ENCODE measurements at places on chromosomes 3 and 15.

DNA sequence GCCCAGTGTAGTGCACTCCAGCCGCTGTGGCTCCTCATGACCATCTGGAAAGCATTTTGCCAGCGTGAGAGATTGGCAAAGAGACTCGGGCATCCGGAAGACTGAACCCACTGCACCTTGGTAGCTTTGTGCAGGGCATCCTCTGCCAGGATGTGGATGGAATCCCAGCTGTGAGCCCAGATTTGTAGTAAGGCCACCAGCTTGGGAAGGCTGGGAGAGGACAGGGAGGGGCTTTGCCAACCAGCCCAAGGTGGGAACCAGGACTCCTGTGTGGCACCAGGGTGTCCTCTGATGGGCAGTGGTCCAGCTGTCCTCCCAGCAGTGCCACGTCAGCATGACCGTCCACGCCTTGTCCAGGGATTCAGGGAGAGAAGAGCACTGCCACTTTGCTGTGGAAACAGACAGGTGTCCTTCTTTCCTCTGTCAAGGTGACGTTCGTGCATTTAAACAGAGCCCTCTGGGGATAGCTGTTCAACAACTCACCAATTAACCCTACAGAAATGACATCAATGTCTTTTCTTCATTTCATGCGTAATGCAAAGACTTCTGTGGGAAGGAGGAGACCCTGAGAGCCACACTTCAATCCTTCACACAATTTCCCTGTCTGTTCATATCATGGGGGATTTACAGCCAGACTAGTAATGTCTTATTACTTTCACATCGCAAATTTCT lies 19.1 kb downstream of the KLF15 start:
- no peak for DNase-seq

GRCh38 chr3:142892714-142893113 lies 3.8 kb upstream of the PCOLCE2 start:
- DNase-seq = no peak

GRCh38 chr15:88693191-88693590 lies 54.4 kb downstream of the ISG20 start:
- no peak for DNase-seq

- DNase-seq = no peak
Measured at GRCh38 chr3:153910387-153910786, 210.8 kb upstream of the ARHGEF26 start.

- no peak for DNase-seq
Measured at GRCh38 chr3:14879211-14879874, 60.6 kb downstream of the FGD5 start.

GRCh38 chr15:71333839-71334238 lies 218.6 kb downstream of the THSD4 start:
- DNase-seq = no peak

GRCh38 chr3:12838179-12838965 lies 3.0 kb downstream of the RPL32 start:
- DNase-seq = no peak

GRCh38 chr3:2856138-2857133 lies 253.7 kb downstream of the IL5RA start:
- no peak for DNase-seq

GRCh38 chr3:5442106-5442785 lies 254.7 kb downstream of the EDEM1 start:
- DNase-seq = no peak

GRCh38 chr15:57437564-57437963 lies 61.3 kb downstream of the CGNL1 start:
- no peak for DNase-seq

GRCh38 chr15:42102646-42103235 lies 8.4 kb upstream of the PLA2G4D start:
- DNase-seq = no peak

- DNase-seq = no peak
Measured at GRCh38 chr3:4061195-4061594, 242.0 kb upstream of the SETMAR start.

DNA sequence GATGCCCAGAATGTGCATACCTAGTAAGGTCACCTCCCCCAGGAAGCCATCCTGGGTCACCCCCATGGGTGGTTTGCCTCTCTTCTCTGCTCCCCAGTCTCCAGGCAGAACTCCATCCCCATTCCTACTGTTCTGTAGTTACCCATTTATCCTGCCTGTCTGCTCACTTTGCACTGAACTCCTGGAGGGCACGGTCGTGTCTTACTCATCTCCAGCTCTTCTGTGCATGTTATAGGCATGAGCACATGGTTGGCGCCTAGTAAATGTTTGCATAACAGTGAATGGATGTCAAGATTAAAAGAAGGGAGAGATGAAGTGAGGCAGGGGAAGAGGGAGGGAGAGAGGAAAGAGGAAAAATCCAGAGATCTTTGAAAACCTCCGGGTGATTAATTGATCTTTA lies 208.4 kb upstream of the TRIM42 start:
- no peak for DNase-seq

DNA sequence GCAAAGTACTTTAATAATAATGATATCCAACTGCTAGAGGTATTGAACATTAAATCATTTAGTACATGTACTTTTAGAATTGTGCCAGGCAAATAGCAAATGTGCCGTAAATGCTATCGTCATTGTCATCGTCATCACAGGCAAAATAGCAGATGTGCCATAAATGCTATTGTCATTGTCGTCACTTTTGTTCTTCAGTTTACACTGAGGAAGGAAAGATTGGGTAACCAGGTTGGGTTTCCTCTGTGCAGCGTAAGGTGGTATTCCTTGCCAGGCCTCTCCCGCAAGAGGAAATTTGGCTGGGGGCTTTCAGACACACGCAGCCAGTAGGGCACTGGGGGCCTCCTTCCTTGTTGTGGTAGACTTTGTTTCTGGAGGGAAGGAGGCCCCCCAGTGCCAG lies 26.4 kb downstream of the ABHD17C start:
- no peak for DNase-seq

All from Panc1 (cell line).